Mesothelial cell of epicardium (in vitro differentiated cells): ENCODE measurements at places on chromosomes 16 and 17.

DNA sequence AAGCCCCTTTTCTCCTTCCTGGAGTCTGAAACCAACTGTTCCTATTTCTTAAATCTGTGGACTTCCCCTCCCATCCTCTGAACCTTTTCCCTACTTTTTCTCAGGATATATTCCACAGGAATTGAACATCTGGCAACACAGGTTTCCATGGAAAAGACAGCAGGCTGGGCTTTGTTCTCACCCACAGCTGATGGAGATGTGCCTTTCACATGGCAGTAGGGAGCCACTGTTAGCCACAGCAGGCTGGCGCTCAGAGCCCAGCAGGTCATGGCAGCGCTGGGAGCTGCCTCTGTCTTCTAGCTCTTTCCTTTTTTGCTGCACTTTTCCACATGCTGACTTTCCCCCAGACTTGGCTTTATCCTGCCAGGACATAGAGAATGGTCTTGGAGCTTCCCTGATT is 116.4 kb upstream of the NLRP1 start:
- DNase-seq = no peak

DNA sequence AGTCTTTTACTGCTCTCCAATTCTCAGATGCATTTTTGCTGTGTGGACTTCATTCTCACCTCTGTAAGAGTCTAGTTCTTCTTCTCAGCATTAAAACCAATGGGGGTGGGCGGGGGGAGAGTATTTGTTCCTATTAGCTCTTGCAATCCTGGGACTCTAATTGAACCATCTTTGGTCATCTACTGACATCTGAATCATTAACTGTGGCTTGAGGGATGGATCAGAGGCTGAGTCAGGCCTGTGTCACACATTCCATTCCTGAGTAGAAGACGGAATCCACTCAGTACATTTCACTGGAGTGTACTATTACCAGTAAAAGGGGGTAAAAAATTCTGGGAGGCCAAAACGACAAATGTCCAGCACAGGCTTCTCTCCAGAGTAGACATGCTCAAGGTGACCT is 12.8 kb upstream of the ZNF23 start:
- no peak for DNase-seq

- no peak for DNase-seq
Observed at GRCh38 chr16:70432356-70432722, 6.6 kb downstream of the ST3GAL2 start.

DNA sequence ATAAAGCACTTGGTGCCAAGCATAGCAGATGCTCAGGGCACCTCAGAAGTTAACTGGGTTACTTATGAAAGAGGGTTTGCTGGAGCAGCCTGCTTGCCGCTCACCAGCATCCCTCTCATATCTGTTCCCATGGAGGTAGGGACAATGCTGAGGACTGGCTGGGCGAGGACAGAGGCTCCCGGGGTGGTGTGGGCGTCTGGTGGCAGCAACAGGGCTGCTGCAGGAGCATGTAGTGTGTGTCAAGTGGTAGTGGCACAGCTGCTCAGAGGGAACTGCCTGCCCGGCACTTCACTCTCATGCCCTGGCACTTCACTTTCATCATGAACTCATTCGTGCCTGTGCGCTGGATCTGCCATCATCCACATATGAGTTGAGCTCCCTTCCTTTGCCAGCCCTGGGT is 26.9 kb upstream of the ZNHIT3 start:
- no peak for DNase-seq

- no peak for DNase-seq
Observed at GRCh38 chr17:17051791-17052461, 9.7 kb downstream of the MPRIP start.

DNA sequence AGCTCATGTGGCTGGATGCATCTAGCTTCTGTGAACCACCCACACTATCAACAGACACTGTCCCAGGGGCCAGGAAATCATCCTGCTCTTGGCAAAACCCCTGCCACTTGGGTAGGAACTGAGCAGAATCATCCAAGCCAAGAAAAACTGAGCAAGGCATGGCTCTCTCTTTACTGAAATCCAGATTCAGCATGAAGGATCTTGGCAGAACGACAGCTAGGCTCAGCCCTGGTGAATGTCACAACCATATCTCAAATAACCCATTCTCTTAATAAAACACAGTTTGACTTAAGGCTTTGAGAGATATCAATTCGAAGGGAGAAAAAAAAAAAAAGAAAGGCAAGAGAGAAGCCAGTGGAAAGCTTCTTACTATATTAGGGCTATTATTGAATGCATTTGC is 72.2 kb downstream of the MAF start:
- no peak for DNase-seq

GRCh38 chr16:56732832-56733231 is 2.9 kb downstream of the NUP93 start:
- no peak for DNase-seq

GRCh38 chr17:65914784-65915342 is 277.1 kb downstream of the CEP112 start:
- no peak for DNase-seq

- DNase-seq = no peak
Observed at GRCh38 chr17:76079956-76080767, 1.2 kb downstream of the ZACN start.

GRCh38 chr16:79261481-79261940 is 339.0 kb downstream of the MAF start:
- no peak for DNase-seq

GRCh38 chr17:63399856-63400255 is 46.2 kb downstream of the CYB561 start:
- DNase-seq = no peak
